ENCODE measurements at places on chromosomes 16 and 17.

DNA sequence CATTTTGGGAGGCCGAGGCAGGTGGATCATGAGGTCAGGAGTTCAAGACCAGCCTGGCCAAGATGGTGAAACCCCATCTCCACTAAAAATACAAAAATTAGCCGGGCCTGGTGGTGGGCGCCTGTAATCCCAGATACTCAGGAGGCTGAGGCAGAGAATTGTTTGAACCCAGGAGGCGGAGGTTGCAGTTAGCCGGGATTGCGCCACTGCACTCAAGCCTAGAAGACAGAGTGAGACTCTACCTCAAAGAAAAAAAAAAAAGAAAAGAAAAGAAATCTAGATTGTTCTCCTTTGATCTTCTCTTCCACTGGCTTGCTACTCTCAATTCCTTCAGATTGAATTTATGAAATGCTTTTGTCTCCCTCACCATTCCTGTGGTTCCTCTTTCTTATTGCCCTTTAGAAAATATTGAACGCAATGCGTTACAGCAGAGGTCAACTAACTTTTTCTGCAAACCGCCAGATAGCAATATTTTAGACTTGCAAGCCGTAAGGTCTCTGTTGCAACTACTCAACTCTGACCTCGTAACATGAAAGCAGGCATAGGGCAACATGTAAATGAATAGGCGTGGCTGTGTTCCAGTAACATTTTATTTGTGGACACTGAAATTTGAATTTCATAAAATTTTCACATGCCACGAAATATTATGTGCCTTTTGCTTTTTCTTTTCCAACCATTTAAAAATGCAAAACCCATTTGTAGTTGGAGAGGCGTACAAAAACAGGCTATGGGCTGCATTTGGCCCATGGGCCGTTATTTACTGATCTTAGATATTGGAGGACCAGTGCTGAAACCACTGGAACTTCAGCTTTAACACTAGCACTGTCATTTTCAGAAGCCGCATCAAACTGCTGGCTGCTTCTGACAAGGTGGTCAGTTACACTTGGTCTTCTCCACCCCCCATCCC is 24.8 kb downstream of the PITPNC1 start:
- DNase-seq: no peak

DNA sequence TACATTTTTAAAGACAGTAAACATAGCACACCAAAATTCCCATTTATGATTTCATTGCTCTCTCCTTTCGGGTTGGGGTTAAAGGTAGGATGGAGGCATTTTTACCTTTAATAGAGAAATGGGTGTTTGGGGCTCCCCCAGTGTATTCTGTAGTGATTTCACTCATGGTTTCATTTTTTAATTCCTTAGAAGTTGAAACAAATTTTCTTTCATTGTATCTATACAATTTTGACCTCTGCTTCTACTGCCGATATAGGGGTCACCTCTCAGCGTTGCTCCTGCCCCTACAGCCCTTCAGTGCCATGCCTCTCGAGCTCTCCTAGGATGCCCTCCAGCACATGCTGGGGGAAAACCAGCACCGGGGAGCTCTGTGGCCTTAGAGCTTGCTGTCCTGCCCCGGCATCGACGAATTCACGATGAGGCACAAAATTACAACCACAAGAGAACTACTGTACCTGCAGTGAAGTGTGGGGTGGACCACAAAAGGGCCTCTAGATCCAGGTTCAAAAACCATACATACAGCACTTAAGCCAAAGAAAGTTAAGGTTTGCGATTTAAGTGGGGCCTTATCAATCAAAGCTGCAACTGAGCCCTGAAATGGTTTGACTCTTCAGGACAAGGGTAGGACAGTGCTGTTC is 39.3 kb downstream of the LITAFD start:
- no peak for DNase-seq

- no peak for DNase-seq
Observed at GRCh38 chr17:32899236-32900013, 22.5 kb upstream of the MYO1D start.

- no peak for DNase-seq
Observed at GRCh38 chr16:8646326-8647053, 25.0 kb downstream of the METTL22 start.

- DNase-seq: no peak
Observed at GRCh38 chr16:53052519-53053501, at the start of gene CHD9NB. Gene CHD9NB, minus strand, starts transcription at chr16:53052897. Its CDS starts 8,739 bp downstream, at chr16:53044158.

DNA sequence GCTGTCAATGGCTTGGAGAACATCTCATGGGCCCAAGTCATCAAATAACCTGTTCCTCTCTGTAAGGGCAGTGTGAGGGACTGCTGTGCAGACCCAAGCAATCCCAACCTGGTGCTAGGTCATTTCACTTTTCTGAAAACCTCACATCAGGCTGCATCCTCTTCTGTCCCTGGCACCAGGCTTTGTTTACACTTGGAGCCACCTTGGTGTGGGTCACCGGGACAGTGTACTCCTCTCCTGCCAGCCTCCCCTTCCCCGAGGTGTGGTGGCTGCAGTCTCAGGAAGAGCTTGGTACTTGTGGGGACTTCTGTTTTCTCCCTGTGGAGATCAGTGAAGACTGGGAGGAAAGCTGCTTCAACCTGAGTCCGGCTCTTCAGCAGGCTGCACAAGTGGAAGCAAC is 12.4 kb downstream of the SLC7A6OS start:
- DNase-seq: no peak

DNA sequence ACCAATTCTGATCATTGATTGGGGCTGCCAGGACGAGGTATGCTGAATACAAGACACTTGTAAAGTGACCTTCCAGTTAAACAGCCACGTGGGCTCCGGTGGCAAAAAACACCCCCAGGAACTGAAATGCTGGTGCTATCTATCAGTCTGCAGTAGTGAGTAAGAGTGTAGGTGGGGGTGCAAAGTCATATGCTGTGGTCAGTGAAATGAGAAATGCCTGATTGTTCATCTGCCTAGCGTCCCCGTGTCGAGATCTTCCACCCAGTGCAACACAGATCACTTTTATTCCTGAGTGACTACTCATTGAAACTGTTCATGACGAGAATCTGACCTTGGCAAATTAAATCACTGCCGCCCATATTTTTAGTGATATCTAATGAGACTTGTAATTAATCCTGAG is 806.5 kb upstream of the GOT2 start:
- DNase-seq: no peak

DNA sequence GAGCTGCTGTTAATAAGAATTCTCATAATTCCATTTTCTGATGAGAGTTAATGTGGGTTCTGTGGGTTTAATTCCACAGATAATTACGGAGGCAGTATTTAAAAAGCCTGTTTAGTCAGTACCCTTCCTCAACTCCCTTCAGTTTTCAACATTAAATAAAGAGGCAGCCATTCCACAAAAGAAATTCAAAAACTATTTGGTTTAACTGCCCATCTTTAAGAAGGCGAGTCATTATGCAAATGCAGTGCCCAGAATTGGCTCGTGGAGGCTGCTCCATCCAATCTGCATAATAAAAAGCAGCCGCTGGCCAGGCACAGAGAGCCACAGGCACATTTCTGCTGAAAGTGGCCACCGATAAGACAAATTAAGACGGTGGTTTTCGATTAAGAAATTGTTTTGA is 194.4 kb upstream of the TOX3 start:
- DNase-seq: no peak

DNA sequence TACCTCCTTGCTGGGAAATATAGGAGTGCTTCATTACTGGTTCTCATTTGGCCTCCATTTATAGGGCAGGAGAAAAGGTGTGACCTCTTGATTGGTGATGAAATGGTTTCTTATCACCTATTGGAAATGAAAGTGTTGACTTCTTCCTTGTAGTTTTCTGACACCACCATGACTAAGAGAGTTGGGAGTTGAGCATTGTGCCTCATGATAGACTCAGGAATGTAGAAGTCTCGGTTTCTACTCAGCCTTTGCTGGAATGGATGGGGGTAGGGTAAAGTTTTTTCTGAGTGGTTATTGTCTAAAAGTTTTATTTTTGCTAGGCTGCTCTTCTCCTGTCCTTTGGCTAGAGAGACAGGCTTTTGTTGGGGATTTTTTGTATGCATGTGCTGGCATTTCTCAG is 117.4 kb downstream of the PHKB start:
- DNase-seq: no peak

GRCh38 chr17:16086957-16087356 is 87.3 kb downstream of the TTC19 start:
- DNase-seq: no peak

DNA sequence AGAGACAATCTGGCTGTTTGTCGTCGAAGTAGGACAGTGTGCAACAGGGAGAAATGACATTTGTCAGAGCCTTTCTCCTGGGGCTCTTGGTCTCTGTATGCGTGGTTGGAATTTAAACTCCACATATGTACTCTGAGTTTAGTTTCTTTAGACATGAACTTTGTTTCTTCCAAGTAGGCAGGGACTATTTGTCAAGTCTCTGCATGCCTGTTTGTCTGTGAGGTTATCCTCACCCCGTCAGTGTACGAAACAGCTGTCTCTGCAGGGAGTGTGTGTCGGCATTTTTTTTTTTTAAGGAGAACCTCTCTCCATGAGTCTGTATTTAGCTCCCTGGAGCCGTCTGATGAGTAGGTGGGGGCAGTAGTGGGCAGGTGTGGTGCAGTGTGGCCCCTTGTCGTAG is 29.7 kb downstream of the NDEL1 start:
- DNase-seq: no peak

DNA sequence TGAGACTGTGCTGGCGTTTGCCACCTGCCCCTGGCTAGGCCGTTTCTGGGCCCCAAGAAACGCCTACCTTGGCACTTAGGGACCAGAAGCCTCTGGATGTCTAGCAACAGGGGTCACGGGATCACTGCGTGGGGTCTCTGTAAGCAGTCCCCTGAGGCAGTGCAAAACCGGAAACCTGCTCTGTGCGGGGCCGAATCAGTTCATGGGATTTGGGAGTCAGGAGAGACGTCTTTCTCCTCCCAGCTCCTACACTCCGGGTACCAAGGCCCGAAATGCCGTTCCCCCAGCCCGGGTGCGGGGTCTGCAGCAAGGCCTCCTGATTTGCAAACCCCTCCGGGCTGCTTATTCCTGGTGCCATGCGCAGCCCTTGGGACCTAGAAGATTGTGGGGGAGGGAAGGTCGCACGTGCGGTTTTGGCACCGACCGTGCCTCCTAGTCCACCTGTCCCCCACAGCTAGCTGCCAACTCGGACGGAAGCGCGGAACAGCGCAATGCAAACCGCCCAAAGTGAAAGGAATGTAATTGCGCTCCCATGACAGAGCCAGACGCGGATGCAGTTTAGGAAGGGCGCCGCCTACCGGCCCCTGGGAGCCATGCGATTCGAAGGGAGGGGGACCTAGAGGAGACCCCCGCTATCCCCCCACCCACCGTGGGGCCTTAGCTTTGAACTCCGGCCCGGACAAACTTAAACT is 6.5 kb downstream of the IRX5 start:
- DNase-seq: no peak

DNA sequence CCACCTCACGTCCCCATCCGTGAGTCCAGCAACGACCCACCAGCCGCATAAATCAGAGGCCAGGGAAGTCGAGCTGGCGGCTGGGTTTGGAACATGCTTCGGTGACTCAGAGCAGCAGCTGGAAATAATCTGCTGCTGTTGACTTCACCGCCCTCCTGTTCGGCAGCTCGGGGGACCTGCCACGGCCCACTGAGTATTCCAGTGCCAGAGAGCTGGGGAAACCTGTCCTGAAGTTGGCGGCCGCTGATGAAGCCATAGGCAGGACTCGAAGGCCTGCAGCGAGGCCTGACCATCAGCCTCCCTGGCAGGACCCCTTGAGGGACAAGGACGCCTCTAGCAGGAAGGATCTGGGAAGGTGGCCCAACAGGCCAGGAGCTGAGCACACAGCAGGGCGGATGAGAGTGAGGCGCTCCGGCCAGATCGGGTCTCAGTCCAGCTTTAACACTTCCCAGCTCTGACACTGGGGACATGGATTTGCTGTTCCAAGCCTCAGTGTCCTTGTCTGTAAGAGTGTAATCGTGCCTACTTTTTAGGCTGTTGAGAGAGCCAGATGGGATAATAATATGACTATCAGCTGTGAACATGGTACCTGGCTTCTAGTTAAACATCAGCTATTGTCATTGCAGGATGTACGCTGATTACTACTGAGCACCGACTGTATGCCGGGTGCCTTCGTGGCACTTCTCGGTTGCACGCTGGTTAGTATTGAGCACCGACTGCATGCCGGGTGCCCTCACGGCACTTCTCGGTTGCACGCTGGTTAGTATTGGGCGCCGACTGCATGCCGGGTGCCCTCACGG is 50.4 kb upstream of the CIBAR2 start:
- no peak for DNase-seq

GRCh38 chr16:46808997-46809396 is 22.0 kb downstream of the C16orf87 start:
- DNase-seq: no peak

DNA sequence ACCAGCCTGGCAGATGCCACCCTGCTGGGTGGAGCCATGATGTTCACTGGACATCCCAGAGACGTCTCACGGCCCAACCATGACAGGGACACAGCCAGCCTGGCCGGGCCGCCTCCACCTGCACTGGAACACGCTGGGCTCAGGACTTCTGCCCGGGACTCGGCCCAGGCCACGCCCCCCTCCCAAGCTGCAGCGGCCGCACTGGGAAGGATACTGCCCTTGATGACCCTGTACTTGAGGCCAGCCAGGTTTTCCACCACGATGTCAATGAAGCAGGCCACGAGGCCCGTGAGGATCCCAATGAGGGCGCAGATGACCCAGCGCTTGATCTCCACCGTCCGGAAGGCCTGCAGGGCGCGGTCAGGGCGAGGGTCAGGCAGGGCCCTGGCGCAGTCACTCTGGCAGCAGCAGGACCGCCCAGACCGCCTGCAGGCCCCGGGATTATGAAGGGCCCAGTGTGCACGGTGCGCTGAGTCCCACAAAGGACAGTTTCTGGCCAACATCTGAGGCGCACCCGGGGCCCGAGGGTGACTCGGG is 14.2 kb downstream of the CLCN7 start:
- DNase-seq: no peak

DNA sequence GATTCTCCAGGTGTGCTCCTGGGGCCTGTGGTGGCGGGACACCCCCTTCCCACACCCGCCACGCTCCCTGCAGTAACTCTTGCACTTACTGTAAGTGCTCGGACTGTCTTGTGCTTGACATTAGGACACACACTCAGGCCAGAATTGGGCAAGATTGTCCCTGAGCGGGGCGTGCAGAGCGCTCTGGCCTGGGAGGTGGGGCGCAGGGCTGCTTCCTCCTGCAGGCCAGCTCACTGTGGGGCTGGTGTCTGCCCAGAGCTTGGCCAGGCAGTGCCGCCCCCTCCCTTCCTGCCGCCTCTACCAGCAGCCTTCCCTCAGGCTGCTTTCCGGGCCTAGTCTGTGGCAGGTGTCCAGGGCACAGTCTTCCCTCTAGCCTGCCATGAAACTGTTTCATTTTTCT is 6.1 kb upstream of the ATP6V0C start:
- no peak for DNase-seq

All from CD4-positive, alpha-beta memory T cell (primary cell).